ENCODE measurements at places on chromosomes 7 and 10. TPM values are rescaled to one million over a fixed set of nuclear protein-coding genes. Genes with fewer than 3 reads are reported as not detected.

POLD2 gene
- polyA plus RNA-seq = 140 TPM

- peak; percentile 79 for DNase-seq
These were observed 105.7 kb downstream of the ST8SIA6 start for GRCh38 chr10:17348501-17349349.

IDI2 gene
- not detected for polyA plus RNA-seq

SH2D4B gene
- polyA plus RNA-seq = 0.03 TPM

PRR15 gene
- polyA plus RNA-seq = 1.8 TPM

Measured in keratinocyte (primary cell).